Kasumi-1 (cell line): ENCODE measurements at places on chromosomes 5 and 9.
A peak's percentile ranks its signal among the peaks of the same experiment; 100 is the strongest.

GRCh38 chr5:172102913-172103626 lies 85.0 kb downstream of the STK10 start:
- no peak for DNase-seq

DNA sequence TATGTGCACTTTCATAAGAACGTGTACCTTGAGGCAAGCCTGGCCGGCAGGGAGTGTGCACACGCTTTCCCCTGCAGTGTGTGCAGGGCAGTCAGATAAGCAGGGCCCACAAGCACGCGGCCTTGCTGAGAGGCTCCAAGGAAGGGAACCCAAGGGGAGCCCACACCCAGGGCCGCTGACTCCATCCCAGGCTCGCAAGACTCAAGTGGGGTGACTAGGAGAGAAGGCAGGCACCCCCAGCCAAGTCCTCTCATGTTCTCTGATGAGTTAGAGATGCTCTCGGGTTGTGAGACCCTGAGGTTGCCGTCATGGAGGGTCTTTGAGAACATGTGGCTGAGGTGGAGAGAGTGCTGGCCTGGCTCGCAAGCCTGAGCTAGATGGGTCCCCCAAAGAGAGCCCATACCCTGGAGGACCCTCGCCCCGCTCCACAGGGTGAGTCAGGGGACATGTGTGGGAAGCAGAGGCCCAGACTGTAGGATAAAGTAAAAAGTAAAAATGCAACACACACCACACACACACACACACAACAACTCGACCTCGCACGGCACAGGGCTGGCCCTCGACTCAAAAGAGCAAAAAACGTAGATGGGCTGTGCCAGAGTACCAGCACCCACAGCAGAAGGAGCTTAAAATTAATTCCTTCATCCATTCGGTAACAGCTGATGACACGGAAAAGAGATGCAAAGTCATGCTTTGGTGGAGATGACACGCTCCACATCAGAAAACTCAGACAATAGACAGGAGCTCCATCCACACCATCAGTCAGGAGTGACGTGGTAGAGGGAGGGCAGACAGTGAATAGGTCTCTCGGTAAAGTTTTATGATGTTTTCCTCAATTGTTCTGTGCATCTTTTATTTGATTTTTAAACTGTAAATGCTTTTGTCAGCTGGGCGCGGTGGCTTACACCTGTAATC lies 54.8 kb upstream of the NKD2 start:
- no peak for DNase-seq

DNA sequence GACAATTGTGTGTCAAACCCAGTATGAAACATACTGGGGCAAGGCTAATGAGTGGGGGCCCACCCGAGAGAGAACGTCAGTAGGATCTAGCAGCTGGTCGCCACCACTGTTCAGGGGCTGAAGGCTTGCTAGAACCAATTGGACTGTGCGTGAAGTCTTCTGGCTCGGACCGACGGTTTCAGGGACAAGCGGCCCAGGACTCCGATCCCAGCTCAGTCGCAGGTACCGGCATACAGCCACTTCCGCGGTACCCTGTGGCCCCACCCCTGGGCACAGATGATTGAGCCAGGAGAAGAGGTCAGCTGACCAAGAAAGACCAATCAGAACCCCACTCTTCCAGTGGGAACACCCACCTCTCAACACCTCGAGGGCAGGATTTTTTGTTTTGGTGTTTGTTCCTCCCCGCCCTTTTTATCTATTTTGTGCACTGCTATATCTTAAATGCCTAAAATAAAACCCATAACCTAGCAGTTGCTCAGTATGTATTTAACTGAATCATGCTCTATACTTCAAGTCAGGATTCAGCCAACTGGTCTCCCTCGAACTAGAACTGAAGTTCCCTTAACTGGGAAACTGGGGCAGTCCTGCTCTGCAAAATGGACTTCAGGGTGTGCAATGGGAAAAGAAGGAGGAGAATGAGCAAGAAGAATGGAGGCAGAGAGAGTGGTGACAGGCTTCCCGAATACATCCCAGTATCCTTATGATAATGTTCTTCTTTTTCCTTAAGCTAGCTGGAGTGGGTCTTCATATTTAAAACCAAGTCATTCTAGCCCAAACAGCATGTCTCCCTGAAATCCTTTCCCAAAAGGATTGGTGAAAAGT lies 21.1 kb upstream of the CPEB4 start:
- peak; percentile 39 for DNase-seq

DNA sequence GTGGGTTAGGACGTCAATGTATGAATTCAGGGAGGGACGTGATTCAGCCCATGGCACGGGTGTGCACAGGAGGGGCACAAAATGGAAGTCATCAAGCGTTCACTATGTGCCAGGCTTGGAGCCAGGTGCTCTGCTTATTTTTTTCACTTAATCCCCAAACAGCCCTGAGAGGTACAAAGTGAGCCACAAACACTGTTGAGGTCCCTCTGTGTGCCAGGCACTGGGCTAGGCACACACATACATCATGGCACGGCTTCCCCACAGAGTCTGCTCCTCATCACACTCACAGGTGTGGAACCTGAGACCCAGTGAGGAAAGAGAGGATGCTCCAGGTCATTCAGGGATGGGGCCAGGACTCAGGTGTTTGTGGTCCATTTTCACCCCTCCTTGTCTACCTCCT lies 68.1 kb downstream of the GALNT12 start:
- DNase-seq = no peak

DNA sequence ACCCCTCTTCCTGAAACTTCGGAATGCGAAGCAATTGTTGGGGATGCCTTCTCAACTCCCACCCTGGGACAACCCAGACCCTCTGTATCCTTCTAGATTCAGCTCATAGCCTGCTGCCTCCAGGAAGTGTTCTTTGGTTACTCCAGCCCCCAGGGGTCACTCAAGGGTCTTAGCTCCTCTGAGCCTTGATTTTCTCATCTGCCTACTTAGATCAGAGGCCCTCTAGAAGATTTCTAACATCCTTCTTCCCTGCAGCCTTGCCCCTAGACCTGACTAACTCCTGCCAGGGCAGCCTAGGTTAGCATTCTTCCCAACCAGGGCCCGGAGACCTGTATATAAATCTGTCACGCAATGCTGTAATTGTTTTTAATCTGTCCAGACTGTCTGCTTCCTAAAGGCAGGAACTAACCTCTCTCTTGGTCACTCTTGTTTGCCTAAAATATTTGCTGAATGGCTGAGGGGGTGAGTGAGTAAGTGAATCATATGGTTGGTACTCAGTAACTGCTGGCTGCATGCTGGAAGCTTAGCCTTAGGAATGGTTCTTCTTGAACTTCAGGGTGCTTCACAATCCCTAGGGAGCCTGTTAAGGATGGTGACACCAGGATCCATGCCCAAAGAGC lies 8.2 kb downstream of the GALNT10 start:
- DNase-seq = no peak

GRCh38 chr5:38790891-38791290 lies 54.9 kb upstream of the OSMR start:
- no peak for DNase-seq

DNA sequence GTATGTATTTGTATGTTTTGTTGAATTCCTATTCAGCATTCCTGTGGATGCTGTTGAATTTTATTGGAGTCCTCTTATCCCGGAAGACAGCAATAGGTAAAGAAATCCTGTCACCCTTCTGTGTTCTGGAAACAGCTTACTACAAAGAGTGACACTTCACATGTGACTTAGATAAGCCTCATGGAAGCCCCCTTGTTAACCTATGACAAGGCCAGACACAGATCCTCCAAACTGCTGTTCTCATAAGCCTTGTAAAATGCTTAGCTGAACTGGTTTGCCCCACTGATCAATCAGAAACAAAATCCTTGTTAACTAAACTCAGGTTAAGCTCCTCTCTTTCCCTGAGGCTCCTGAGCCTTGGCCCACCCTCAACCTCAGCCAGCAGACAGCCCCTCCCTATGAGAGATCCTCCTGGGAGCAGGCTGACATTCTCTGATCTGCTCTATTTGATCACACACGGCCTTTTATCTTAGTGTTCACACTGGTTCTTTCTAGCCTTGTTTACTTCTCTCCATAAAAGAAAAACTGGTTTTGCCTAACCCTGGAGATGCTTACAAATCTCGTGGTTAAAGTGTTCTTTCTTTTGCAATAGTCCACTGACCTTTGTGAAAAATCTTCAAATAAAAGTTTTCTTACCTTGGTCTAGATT lies 29.4 kb upstream of the ATP6V1G1 start:
- no peak for DNase-seq

- DNase-seq = no peak
These were observed 64.9 kb upstream of the FANCC start for GRCh38 chr9:95382433-95382832.

DNA sequence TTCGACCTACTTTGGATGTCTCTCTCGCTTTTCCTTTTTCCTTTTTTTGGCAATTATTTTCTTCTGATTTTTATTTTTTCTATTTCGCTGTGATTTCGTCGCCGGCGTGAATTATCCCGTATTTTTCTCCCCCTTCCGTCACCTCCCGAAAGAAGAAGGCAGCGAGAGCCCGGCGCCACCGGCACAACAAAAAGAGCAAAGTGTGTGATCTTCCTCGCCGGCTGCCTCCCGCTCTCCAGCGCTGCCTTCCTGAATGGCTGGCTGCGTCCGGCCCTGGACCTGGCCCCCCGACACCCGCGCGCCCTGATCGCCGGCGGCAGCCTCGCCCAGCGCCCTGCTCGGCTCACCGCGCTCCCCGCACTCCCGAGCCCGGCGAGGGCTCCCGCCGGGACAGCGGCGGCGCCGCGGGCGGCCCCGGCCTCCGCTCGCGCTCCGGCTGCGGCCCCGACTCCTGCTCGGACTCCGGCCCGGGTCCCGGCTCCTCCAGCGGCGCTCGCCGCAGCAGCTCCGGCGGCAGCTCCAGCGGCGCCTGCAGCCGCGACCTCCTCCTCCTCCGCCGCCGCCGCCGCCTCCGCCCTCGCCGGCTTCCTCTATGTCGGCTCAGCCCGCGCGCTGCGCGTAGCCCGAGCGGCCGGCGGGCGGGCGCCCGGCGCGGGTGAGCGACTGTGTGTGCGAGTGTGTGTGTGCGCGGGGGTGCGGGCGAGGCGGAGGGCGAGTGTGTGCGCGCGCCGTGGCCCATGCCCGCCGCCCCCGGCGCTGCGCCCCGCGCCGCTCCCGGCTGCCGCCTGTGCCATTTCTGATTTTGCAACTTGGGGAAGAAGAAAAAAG lies 960 bp downstream of the NR2F1 start:
- DNase-seq = peak; percentile 38

GRCh38 chr5:154470947-154471870 lies 6.8 kb downstream of the HAND1 start:
- no peak for DNase-seq

DNA sequence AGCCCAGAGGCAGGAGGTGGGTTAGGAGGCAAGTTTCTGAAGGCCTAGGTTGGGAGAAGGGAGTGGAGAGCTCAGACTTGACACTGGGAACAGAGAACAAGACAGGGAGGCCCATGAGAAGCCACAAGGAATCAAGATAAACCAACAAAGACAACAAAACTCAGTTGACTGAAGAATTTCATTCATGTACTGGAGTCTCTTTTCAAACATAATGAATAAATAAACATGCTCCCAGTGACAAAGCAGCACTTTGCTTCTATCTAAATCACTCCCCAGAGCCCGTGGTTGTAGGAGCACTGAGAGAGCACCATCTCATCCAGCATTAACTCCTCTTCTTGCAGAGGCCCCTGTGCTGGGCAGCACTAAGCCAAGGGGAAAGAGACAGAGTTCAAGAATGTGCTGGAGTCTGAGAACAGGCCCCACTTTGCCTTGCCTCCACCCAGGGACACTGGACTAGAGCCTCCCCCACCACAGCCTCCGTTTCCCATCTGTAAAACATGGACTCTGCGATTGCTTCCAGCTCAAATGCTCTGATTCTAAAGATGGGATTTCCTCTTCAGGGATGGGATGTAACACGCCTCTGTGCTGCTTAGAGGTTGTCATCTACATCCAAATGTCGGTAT lies 282.0 kb downstream of the SPOCK1 start:
- DNase-seq = no peak

GRCh38 chr5:149935431-149935901 lies 9.1 kb downstream of the PDE6A start:
- DNase-seq = no peak

DNA sequence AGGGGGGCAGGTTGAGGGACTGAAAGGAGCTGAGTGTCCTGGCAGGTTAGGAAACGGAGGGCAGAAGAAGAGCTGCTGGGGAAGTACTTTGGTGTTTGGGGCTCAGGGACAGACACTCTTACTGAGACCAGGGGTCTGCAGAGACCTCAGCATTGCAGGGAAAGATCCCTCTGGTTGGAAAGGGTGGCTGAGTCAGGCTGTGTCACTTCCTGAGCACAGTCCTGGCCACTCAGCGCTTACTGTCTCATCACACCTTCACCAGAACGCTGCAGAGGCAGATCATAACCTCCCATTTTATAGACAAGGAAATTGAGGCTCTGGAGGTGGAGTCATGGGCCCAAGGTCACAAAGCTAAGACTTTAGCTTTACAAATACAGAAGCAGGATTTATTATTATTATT lies 54.3 kb downstream of the LMX1B start:
- no peak for DNase-seq

- DNase-seq = no peak
These were observed 93.4 kb downstream of the OSTF1 start for GRCh38 chr9:75181750-75182149.

DNA sequence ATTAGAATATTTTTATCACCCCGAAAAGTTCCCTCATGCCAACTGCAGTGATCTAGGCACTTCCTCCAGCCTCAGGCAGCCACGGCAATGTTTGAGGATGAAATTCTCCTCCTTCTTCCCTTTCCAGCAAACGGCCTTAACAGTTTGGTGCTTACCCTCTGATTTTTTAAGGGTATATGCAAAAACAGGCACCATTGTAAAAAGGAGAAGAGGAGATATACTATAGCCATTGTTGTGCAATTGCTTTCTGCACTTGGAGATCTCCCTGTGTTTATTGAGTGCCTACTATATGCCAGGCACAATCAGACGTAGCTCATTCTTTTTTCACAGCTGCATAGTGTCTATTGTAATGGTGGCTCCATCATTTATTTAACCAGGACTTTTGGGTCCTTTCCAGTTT lies 29.4 kb downstream of the GSN start:
- DNase-seq = peak; percentile 51

DNA sequence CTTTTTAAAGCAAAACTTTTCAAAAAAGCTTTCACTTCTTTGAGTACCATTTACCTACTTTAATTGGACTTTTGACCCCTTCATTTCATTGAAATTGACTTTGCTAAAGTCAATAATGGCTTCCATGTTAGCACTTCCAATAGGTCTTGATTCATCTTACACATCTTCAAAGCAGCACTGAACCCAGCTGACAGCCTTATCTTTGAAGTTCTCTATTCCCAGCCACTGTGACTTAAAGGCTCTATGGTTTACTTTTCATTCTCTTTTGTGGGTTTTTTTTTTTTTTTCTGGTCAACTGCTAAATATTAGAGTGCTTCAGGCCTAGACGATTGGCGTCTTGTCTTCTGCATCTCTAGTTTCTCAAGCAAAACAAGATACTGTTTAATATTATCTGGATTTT lies 385.0 kb downstream of the CTNND2 start:
- no peak for DNase-seq

DNA sequence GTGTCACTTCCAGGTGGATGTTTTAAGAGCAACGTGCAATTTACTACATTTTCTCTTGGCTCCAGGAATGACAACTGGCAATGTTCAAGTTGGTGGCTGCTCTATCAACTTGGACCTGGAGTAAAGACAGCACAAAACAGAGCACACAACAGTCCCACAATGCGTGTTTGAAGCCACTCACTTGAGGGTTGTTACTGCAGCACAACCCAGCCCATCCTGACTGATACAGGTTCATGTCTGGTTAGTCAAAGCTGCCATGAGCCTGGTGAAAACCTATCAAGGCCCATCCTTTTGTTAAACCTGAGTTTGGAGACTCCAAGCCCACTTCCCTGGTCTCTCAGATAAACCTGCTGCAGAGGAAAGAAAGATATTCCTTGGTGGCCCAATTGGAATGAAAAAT lies 81.1 kb upstream of the LARP1 start:
- DNase-seq = no peak
